Stimulated activated CD4-positive, alpha-beta T cell treated with anti-CD3 and anti-CD28 coated beads, Interleukin-15, amount 100 ng/mL, for 1 hour (primary cell): ENCODE measurements at places on chromosomes 11 and 22.

GRCh38 chr11:2249189-2249916, 21.0 kb downstream of the ASCL2 start:
- no peak for DNase-seq

- DNase-seq: peak; percentile 22
Measured at GRCh38 chr11:70270877-70271648, 573 bp downstream of the PPFIA1 start.

GRCh38 chr22:23700706-23701105, 9.9 kb downstream of the RGL4 start:
- no peak for DNase-seq

GRCh38 chr11:58006940-58007339, 16.7 kb upstream of the OR9Q1 start:
- no peak for DNase-seq

DNA sequence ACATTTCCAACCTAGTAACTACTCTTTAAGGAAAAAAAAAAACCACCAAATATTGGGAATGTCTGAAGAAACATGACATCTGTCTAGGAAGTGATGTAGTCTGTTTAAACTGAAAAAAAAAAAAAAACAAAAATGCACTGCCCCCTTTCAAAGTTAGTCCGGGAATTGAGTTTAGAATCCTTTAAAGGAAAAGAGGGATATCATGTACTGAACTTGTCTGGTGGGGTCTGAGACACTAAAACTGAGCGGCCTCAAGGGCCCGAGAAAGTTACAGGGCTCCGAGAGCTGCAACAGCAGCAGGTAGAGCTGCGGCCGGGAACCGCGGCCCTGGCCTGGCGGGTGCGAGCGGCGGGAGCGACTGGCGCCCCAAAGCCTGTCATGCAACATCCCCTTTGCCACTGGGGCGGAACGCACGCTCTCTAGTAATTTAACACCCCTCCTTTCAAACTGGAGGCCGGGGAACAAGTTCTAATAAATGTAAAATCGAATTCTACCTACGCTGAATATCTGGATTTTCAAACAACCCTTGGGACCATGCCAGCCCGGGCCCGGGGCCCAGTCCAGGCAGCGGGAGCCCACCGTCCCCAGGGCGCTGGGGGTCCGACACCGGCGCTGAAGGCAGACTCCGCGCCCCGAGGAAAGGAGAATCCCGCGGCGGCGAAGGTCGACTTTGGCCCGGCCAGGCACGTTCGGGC, 736 bp downstream of the RDX start:
- DNase-seq: no peak
